Aorta (tissue), 5 donors: ENCODE measurements at places on chromosomes 2 and 18.

- DNase-seq, result no peak
- H3K4me3 ChIP-seq, result no peak overlapping the region
- no peak overlapping the region for H3K27ac ChIP-seq
- no peaks in the 10 kb centered on the region for H3K36me3 ChIP-seq
- H3K4me1 ChIP-seq, result no peaks in the 10 kb centered on the region
Measured at GRCh38 chr2:128684523-128684922, 365.9 kb upstream of the HS6ST1 start.

- H3K4me1 ChIP-seq, result no peaks in the 10 kb centered on the region
- no peaks in the 10 kb centered on the region for H3K27me3 ChIP-seq
- H3K27ac ChIP-seq, result no peak overlapping the region
- no peak overlapping the region for H3K4me3 ChIP-seq
- H3K36me3 ChIP-seq, result peaks cover 2% of the 10 kb centered on the region
- DNase-seq, result no peak
Measured at GRCh38 chr2:205115511-205115910, 566.8 kb upstream of the NRP2 start.

DNA sequence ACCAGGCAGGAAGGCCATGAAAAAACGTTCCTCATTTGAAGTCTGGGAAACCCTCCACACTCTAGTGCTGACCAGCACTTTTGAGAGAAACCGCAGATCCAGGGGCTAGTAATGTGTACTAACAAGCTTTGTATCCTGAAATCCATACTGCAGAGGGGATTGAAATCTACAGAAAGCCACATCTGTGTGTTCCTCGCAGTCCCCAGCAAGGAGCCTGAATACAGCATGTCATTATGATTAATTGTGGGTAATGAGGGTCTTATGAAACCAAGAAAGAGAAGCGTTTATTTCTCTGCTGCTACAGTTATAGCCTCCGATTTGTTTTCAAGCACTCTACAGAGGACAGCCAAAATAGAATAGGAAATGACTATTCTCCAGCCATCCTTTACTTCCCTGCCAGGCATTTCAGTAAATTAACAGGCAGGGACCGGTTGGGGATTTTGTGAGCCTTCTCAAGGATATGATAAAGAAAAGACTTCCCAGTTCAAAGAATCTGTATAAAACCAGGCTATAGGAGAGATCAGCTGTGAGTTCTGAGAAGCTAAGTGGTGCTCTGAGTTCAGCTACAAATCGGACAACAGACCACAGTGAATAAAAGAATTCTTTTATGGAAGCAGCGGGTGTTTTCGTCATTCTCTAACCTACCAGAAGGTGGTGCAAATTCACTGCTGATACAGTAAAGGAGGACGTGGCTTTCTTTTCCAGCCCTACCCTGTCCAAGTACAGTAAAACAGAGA, 133.4 kb downstream of the INSIG2 start:
- no peaks in the 10 kb centered on the region for H3K36me3 ChIP-seq
- H3K27ac ChIP-seq, result no peak overlapping the region
- no peaks in the 10 kb centered on the region for H3K4me1 ChIP-seq
- peaks cover 2% of the 10 kb centered on the region for H3K27me3 ChIP-seq
- H3K4me3 ChIP-seq, result no peak overlapping the region

DNA sequence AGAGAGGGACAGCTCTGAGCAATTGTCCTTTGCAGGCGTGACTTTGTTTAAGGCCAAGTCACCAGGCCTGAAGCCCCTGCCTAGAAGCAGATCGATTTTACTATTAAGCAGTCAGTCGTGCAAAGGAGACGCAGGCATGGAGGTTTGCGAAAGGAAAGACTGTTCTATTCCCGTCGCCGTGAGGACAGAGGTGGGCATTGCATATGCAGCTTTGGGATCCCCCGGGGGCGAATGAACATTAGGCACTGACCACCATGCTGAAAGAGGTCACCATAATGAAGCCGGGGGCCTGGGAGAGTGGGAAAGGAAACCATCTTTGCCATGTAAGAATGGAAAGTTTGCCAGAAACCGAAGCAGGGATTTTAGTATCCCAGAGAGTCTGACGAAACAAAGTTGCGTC, 231.6 kb downstream of the BCL11A start:
- no peak overlapping the region for H3K4me3 ChIP-seq
- H3K27me3 ChIP-seq, result no peaks in the 10 kb centered on the region
